KBM-7 (cell line): ENCODE measurements at places on chromosomes 11 and 22.
A peak's percentile ranks its signal among the peaks of the same experiment; 100 is the strongest.

GRCh38 chr11:119284344-119285157 is 32.4 kb downstream of the MCAM start:
- DNase-seq, result peak; percentile 71

DNA sequence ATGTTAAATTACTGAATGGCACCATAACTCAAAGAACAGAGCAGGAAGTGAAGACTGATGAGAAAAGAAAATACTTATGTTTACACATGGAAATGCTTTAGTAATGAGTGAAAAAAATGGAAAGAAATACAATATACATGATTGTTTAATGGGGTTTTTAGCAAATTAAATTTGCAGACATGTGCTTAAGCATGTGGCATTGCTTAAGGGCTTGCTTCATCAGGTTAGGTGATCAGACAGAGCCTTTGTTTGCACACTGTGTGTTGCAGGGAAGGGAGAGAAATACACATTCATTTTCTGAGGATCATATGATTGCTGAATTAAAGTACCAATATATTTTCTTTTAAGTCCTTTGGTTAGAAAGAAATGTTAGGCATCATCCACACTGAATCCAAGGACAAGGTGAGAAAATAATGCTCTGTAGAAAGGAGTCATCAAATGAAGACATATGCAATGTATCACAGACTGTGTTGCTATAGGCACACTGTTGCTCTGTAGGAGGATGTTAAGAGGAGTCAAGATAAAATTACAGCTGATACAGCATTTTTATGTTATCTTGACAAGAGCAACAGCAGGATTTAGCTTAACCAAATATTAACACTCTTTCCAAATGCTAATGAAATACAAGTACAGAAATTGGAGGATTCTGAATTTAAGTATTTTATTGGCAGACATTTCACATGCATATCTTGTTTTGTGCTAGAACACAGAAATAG is 23.4 kb upstream of the ARHGAP20 start:
- no peak for DNase-seq

- DNase-seq, result peak; percentile 88
These were observed 14.8 kb upstream of the CARD10 start for GRCh38 chr22:37533995-37534394.

- no peak for DNase-seq
These were observed 40.6 kb downstream of the RAB30 start for GRCh38 chr11:83031127-83031526.

- DNase-seq, result no peak
These were observed 68.2 kb upstream of the B3GAT1 start for GRCh38 chr11:134480136-134480712.

DNA sequence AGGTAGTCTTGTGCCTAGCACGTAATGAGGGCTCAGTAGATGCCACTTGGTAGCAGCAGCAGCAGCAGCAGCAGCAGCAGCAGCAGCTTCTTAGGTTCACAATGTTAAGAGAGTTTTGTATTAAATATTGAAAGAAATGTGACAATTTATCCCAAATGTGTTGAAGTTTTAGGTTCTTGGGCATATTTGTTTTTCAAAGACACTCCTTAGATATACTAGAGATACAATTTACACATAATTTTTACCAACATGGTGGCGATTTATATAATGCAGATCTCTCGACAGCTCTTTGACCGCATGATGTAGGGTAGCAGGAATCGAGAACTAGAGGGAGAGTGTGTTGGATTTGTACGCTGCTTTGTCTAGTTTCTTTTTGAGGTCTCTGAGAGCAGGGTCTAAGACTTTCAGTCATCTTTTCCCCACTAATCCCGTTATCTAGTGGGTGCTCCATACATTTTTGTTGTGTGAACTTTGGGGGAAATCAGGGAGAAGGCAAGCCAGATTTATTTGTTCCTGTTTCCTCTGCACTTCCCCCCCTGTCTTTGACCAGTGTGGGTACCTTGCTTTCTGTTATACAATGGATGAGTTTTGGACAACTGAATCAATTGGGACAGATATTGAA is 1.4 kb downstream of the FDX1 start:
- DNase-seq, result peak; percentile 49

GRCh38 chr22:24994070-24994763 is 41.7 kb downstream of the KIAA1671 start:
- DNase-seq, result no peak

DNA sequence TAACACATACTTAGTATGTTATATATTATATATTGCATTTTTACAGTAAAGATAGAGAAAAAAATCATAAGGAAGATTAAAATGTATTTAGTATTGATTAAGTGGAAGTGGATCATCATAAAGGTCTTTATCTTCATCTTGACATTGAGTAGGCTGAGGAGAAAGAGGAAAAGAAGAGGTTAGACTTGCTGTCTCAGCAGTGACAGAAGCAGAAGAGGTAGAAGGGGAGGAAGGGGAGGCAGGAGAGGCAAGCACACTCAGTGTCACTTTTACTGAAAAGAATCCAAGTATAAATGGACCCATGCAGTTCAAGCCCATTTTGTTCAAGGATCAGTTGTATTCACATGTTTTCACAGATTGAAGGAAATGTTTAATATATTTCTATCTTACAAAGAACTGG is 69.7 kb downstream of the GAB2 start:
- DNase-seq, result no peak

DNA sequence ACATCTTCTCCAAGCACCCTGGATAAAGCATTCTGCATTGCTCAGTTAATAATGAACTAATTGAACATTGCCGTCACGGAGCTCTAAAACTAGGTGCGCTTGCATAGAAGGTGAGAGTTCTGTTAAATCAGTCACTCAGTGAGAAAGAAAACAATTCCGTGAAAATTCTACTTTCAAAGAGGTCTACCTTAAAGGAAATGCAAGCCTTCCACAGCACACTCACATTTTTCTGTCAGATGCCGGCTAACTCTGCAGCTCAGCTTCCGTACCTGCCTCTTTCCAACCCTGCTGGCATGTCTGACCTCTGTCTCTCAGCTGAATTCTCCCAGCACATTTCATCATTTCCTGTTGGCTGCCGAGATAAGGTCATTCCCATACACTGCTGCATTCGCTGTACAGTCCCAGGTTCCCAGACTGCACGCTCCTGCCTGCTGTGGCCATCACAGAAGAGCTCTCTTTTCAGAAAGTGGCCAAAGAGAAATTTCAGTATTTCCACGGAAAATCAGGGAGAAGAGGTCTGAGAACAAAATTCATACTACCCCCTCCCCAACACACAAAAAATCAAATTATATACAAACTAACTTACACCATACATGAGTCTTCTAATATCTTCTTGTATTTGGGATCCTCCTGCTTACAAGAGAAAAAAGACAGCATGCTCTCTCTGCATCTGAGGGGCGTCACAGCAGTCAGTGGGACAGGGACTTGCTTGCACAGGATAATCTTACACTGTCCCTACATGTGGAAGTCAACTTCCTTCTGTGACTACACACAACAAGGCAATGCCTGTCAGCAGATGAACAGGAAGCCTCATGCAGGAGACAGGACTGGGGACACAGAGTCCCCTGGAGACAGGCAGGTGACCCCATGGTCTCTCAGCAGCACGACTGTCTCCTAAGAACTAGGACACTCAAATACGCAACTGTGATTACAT is 55.1 kb downstream of the PACSIN2 start:
- peak; percentile 86 for DNase-seq

GRCh38 chr11:64178203-64178602 is 7.8 kb upstream of the STIP1 start:
- DNase-seq, result no peak

DNA sequence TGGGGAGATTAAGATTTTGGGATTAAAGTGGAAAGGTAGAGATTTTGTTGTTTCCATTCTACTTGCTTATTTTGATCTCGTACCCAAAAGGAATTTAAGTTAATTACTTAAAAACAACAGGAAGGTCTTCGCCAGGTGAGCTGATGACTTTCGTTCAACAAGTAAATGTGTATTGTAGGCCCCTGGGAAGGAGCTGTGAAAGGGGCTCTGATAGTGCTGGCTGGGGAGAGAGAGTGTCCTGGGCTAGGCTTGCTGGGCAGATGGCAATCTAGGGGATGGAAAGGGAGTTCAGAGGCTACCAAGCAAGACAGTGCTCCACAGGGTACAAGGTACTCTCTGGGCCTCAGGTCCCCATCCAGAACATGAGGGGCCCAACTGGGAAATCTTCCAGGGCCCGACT is 189.4 kb downstream of the CEP164 start:
- no peak for DNase-seq

GRCh38 chr22:16776080-16776479 is 49.1 kb downstream of the XKR3 start:
- DNase-seq, result no peak

GRCh38 chr11:72195518-72196270 is 3.8 kb downstream of the FOLR1 start:
- no peak for DNase-seq

DNA sequence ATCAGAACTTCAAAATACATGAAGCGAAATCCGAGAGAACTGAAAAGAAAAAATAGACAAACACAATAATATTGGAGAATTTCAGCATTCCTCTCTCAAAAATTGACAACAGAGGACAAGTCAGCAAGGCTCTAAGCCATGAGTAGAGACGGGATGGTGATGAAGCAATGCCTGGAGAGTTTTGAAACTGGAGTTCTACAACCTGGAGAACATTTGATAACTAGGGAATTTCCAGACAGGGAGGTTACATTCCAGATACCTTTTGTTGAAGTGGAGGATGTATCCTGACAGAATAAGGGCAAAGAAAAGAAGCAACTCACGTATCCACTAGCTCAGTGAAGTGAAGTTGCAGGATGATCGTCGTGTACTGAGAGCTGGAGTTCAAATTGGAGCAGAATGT is 291.4 kb downstream of the CTTN start:
- no peak for DNase-seq

DNA sequence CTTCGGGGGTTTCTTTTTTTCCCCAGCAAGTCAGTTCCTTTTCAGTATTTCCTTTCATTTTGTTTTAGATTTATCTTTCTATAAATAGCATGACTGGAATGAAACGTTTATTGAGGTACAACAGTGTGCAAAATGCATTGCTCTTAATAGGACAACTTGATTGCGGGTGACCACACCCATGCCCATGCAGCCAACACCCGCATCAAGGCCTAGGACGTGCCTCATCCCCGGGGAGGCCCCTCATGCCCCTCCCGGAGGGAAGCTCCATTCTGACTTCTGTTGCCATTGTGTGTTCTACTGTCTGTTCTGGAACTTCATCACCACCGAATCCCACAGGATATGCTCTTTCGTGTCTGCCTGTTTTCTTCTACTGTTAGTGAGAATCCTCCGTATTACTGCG is 82.2 kb downstream of the RPS6KA4 start:
- no peak for DNase-seq

GRCh38 chr11:45209891-45210699 is 63.7 kb downstream of the PRDM11 start:
- DNase-seq, result peak; percentile 77

GRCh38 chr11:77602381-77603088 is 12.8 kb downstream of the AQP11 start:
- no peak for DNase-seq

DNA sequence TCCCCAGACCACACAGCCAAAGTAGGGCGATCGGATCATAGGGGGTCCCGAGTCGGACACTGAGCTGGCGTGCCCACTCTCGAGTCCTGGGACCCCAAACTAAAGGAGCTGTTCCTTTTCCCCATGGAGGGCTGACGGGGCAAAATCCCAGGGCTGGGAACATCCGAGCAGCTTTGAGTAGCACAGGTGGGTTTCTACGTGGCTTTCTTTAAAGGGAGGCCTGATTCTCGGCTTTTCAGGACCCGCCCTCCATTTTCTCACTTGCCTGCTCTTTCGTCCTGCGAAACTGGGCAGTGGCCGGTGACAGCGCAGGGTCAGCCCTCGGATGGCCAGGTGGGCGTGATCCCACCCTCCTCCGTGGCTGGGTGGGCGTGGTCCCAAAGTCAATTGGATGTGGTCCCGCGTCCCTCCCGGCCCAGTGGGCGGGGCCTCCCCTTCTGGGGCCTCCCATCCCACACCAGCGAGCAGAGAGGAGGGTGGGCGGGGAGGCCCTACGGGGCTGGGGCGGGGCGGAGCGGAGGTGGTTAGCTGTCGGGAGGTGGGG is 17.5 kb upstream of the TXNRD2 start:
- no peak for DNase-seq

DNA sequence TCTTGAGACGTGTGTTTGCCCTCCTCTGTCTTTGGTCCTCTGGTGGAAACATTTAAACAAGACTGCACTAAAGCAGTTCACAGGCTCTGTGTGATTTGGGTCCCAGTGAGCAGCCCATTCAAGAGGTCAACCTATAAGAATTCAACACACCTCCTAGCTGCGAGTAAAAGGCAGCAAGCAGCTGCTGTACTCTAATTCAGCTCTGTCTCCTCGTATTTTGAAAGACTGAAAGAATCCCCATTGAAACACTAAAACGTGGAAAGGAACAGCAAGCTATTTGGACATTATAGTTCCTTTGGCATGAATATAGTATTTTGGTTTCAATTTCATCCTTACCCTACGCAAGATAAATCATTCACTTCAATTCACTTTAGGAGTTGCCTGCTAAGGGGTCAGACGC is 1046.7 kb downstream of the DLG2 start:
- DNase-seq, result no peak

GRCh38 chr11:71391796-71392195 is 56.4 kb downstream of the DHCR7 start:
- DNase-seq, result no peak

GRCh38 chr11:24805671-24806070 is 308.8 kb downstream of the LUZP2 start:
- no peak for DNase-seq

GRCh38 chr11:125272821-125273220 is 108.3 kb downstream of the PKNOX2 start:
- no peak for DNase-seq

- no peak for DNase-seq
These were observed 535.1 kb downstream of the TMEM135 start for GRCh38 chr11:87572881-87573280.
